T-cell (primary cell): ENCODE measurements at places on chromosomes 7 and 10. TPM values are rescaled to one million over a fixed set of nuclear protein-coding genes. Genes with fewer than 3 reads are reported as not detected.

Gene PLEKHA8
- total RNA-seq: 10.4 TPM

Gene FBH1
- 86.2 TPM for total RNA-seq

DNA sequence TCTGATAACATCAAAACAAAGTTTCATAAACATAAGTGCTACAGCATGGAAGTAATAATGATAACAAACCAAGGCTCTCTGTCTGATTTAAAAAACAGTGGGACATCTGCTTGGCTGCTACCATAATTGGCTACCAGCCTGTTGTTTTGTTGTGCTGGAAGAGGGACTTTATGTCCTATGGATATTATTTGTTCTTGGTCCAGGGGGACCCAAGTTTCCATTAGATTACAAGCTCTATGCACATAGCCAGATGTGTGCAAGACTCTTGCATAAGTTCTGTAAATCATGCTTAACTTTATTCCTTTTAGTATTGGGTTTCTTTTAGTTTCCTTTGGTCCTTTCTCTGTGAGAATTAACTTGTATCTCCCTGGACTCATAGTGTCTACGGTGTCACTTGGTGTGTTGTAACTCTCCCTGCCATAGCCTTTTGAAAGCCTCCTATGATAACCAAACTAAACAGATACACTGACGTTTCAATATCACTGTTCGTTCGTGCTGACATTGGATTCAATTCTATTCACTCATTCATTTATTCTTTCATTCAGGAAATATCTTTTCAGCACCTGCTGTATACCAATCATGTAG, 41.4 kb upstream of the CD36 start:
- DNase-seq: no peak

DNA sequence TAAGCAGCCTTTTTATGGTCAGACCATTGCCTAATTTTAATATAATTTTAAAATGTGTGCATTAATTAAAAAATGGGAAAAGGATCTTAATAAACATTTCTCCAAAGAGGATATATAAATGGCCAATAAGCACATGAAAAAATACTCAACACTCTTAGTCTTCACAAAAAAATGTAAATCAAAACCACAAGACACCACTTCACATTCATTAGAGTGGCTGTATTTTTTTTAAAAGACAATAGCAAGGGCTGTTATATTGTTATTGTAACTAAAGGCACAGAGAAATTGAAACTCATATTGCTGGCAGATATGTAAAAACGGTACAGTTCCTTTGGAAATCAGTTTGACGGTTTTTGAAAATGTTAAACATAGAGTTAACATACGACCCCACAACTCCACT, 3.2 kb upstream of the CROT start:
- DNase-seq: no peak

DNA sequence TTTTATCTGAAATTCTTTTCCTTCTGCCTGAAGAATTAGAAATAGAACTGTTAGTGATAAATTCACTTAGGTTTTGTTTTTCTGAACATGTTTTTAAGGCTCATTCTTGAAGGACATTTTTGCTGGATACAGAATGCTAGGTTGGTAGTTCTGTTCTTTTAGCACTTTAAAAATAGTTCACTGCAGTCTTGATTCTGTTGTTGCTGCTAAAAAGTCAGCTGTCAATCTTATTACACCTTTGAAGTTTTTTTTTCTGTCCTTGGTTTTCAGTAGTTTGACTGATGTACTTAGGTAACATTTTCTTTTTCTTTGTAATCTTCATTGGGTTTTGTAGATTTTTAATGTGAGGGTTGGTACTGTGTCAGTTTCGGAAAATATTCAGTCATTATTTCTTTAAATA, 48.7 kb downstream of the C1GALT1 start:
- no peak for DNase-seq

Gene SFTPD
- total RNA-seq: not detected

DNA sequence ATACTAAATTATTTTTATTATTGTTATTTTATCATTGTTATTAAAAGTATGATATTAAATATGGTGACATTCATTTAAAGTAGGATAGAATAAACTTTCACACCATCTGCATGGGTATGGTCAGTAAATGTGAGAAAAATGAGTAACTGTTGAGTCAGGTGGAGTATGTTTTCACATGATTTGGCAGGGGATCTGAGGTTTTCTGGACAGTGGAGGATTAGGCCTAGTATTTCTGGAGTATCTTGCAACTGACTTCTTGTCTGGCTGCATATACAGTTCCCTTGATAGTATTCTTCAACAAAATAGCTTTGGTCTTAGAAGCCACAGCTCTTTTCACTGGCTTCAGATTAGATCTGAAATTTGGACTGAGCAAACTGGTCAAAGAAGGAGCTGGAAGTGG, 54.5 kb downstream of the GBF1 start:
- no peak for DNase-seq

- no peak for DNase-seq
These were observed 429.0 kb upstream of the LRGUK start for GRCh38 chr7:133698127-133698526.

DNA sequence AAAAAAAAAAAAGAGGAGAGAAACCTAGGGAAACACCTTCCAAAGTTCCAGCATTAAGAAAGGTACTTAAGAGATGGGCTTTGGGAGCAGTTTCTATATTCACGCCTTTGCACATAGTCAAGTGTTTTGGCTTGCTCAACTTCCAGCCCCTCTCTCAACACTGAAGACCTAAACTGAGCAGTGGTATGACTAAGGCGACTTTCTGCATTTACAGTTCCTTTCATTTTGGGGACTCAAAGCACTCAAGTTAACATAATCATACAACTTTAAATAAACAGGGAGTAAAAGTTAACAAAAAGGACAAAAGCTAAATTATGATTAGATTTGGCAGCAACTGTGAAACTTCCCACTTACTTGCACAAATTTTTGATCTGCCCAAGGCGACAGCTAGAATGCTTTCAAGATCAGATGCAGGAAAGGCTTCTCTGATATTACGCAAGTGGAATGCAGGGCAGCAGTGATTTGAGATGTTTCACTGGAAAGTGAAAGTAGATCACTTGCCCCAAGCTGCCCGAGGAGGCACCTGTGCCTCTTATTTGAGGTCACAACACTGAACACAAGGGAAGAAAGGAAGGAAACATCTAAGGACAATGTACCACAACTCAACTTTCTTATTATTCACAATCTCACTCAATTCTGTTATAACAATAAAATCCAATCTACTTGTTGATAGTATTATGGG, 199.5 kb downstream of the SKAP2 start:
- peak; percentile 42 for DNase-seq

Gene TAS2R38
- not detected for total RNA-seq

Gene SPDYE9
- not detected for total RNA-seq

- no peak for DNase-seq
These were observed 215.9 kb downstream of the GPR158 start for GRCh38 chr10:25390733-25391132.

Gene RSPH10B2
- total RNA-seq: 1.0 TPM

Gene BMPR1A
- 10.6 TPM for total RNA-seq

DNA sequence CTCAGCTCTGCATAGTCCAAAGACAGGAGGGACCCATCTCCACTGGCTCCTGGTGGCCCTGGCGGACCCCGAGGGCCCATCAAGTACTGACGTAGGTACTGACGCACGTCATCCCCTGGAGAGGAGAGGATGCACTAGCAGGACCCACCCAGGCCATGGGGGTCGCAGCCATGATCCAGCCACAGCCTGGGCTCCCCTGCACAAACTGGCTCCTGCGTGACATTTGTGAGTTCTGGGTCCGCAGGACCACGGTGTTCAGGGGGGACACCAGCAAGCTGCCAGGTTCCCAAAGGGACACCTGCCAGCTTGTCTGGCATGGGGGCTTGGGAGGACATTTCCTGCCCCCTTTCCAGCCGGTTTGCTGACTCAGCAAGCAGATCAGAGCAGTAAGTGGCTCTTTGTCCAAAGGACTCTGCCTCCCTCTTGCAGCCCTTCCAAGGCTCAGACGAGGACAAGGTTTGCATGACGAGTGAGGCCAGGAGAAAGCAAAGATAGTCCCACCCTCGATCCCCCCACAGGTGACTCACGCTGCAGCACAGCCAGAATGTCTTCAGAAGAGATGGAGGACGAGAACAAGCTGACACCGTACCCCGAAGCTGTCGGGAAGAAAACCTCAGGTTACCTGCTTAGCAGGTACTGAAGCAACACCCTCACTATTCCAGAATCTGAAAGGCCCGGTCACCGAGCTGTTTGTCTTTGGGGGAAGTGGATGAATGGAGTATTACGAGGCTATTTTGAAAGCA, 49.0 kb downstream of the COL17A1 start:
- DNase-seq: no peak

DNA sequence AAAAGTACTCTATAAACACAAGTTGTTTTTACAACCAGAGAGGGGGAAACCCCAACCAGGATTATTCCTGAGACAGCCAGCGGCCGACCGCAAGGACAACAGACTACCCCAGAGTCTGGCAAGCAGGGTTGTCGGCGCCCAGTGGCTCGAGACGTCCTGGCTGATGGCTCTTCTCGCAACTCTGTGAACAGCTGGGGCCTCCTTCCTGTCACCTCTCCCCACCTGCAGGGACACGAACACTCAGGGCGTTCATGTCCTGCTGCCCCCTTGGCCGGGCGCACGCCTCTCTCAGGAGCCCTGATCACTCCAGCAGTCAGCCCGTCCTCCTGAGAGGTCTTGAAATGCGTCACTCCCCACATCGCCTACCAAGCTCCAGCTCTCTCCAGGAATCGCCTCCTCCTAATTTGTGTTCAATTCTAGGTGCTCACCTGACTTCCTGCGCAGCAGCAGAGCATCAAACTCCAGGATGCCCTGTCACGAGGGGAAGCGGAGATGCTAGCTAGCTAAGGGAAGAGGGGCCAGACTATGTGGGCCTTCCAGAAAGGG, 66.4 kb upstream of the TNRC18 start:
- no peak for DNase-seq

Gene PIK3AP1
- total RNA-seq: 9.5 TPM

Gene BBS9
- 28.8 TPM for total RNA-seq

- DNase-seq: no peak
These were observed 30.1 kb upstream of the CCL24 start for GRCh38 chr7:75843613-75844116.

DNA sequence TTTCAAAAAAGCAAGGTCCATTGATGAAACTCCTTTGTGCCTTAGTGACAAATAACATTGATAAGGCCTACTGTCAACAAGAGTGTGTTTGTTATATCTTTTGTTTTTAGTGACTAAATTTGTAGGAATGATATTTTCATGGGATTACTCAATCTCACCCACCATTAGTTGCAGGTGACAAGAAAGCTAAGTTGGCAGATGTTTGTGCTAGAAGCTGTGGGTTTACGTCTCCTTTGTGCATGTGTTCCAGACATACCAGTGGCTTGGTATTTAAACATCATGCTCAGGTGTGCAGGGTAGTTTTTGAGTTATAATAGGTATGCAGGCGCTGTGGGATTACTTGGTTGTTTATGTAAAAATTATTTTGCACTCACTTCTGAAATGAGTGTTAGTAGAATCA, 178.6 kb downstream of the ANKRD30A start:
- DNase-seq: no peak

GRCh38 chr10:17290226-17290625, 62.2 kb downstream of the VIM start:
- DNase-seq: no peak

DNA sequence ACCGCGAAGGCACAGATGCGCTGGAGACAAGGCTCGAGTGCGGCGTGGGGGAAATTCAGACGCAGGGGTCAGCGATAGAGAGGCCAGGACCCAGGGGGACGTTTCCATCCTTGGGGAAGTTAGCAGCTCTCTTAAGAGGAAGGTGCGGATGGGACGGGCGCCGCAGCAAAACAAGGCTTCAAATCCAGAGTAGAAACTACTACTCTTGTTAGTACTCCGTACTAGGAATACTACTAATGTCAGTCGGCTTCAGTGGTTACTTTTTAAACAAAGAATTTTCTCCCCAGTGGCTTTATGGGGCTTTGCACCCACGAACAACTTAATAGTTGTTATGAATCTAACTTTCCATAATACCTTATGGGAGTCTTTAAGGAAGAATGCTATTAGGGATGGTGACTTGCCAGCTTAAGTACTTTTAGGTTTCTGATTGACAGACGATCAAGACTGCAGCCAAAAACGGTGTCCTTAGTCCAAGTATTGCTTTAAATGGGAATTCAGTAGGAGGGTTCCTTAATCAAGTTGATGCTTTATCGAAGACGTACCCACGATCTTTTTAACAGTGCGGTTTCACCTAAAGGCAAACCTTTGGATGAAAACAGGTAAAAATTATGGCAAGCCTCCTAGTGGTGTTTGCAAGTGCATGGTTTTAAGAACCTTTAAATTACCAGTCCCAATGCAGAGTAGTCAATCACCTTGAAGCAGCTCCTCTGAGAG, 812 bp upstream of the IDE start:
- no peak for DNase-seq

DNA sequence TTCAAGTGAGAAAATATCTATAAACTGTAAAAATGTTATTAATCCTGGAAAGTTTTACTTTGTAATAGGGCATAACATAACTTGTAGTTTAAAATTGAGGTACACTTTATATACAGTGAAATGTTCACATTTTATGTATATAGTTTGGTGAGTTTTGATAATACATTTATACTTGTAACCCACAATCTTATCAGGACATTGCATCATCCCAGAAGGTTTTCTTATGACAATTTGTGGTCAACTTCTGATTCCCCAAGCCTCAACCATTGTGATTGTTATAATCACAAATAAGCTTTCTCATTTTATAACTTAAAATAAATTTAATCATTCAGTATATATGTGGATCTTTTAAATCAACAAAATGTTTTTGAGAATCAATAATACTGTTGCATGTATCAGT, 151.1 kb downstream of the TFPI2 start:
- DNase-seq: no peak

Gene VCL
- total RNA-seq: 22.6 TPM

DNA sequence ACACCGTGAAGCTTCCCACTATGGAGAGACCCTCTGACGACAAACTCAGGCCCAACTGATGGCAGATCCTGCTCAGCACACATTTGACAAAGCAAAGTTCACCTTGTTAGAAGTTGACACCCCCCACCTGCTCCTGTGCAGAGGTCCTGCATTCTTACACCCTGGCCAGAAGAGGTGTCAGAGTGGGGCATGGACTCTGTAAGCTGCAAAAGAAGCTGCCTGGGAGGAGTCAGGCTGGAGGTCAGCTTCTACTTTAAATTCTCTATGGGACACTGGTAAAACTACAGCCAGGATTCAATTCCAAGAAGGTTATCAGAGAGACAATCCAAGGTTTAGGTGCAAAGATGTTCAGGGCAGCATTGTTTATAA, 20.0 kb upstream of the TNS3 start:
- DNase-seq: no peak

Gene IDI2
- total RNA-seq: not detected

GRCh38 chr7:151859948-151860685, 16.8 kb downstream of the PRKAG2 start:
- no peak for DNase-seq
